ENCODE measurements at places on chromosomes 12 and 14. TPM values are rescaled to one million over a fixed set of nuclear protein-coding genes. Genes with fewer than 3 reads are reported as not detected.

DNA sequence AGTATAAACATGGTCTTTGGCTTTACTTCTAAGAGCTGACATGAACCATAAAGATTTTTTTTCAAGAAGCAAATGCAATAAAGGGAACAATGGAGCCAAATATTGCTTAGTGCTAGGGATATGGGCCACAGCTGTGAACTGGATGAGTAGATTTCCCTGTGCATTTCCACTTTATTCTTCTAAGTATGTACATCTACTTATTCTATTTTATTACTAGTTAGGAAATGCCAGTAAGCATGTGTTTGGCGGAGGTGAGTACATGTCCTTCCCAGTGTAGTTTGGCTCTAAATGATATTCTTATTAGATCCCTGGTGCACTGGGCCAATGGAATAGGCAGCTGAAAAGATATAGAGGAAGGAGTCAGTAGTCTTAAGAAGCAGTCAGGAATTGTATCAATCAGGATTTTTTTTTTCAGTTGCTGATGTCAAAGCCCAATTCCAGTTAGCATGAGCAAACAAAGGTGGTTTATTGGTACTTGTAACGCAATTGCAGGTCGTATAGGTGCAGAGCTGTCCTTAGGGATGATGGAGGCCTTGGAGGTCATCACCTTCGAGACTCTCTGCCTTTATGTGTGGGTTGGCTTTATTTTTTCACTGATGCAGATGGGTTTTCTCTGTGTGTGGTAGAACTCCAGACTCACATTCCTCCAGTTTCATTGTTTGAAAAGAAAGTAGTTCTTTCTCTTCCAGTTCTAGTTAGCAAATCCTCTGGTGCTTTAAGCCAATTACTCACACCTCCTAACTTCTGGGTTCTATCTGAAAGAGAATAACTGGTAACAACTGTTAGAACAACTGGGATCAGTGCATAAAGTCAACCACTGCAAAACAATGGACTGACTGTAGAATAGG lies 139.0 kb upstream of the LRIG3 start:
- DNase-seq: no peak

- no peak for DNase-seq
These were observed 290.3 kb downstream of the EMP1 start for GRCh38 chr12:13486794-13487193.

DNA sequence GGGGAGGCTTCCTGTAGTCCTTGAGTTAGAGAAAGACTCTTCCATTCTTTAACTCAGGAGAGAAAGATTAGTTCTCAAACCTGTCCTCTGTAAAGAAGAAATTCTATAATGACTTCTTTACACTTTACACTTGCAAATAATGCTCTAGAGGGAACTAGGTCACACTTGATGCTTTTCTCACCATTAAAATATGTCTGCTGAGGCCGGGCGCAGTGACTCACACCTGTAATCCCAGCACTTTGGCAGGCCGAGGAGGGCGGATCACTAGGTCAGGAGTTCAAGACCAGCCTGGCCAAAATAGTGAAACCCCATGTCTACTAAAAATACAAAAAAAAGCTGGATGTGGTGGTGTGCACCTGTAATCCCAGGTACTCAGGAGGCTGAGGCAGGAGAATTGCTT lies 6.3 kb downstream of the NTN4 start:
- DNase-seq: no peak

GSG1 gene
- total RNA-seq: 1.5 TPM

LPCAT3 gene
- total RNA-seq: 78.6 TPM

ATP23 gene
- total RNA-seq: 6.8 TPM

Measured in hepatocyte (in vitro differentiated cells).